ENCODE measurements at places on chromosomes 3 and 15. TPM values are rescaled to one million over a fixed set of nuclear protein-coding genes. Genes with fewer than 3 reads are reported as not detected.

Gene RASL12
- 0.17 TPM for total RNA-seq

Gene SECISBP2L
- 8.9 TPM for total RNA-seq

Gene FGD5
- 0.04 TPM for total RNA-seq

Gene C3orf85
- total RNA-seq: not detected

Gene TMCO5A
- total RNA-seq: not detected

Gene STAC
- 2.1 TPM for total RNA-seq

Gene HAUS2
- 21.8 TPM for total RNA-seq

Gene POLQ
- total RNA-seq: 6.7 TPM

Gene MYL3
- 0.16 TPM for total RNA-seq

Gene NPAP1
- total RNA-seq: not detected

Gene CLDN11
- total RNA-seq: 0.09 TPM

Gene SYNM
- total RNA-seq: 36.1 TPM

Gene KLF15
- 1.0 TPM for total RNA-seq

Gene CHST13
- total RNA-seq: 0.61 TPM

Gene PTH1R
- 1.4 TPM for total RNA-seq

Gene CASR
- not detected for total RNA-seq

Gene LINGO1
- total RNA-seq: 11.1 TPM

Gene CERS3
- not detected for total RNA-seq

Gene FANCD2OS
- total RNA-seq: not detected

Gene ANAPC13
- 50.6 TPM for total RNA-seq

Gene CPA3
- total RNA-seq: not detected

Gene CHRD
- 0.21 TPM for total RNA-seq

Gene APBA2
- total RNA-seq: 20.6 TPM

Gene ATP13A3
- total RNA-seq: 41.4 TPM

Gene ADGRG7
- not detected for total RNA-seq

Gene PPM1L
- 0.90 TPM for total RNA-seq

Gene GPR149
- not detected for total RNA-seq

Gene PP2D1
- total RNA-seq: not detected

Gene B3GNT5
- 29.2 TPM for total RNA-seq

Gene DHFR2
- total RNA-seq: 3.2 TPM

Gene SPATA12
- 0.32 TPM for total RNA-seq

Gene ETFA
- 240 TPM for total RNA-seq

Gene CPNE9
- total RNA-seq: not detected

Gene ASTE1
- 5.9 TPM for total RNA-seq

Gene NRG4
- total RNA-seq: 0.68 TPM

Gene XXYLT1
- total RNA-seq: 11.4 TPM

Gene MESP2
- 0.50 TPM for total RNA-seq

Gene SPTBN5
- total RNA-seq: 0.21 TPM

Gene PLA2G4D
- not detected for total RNA-seq

Gene TRPM1
- total RNA-seq: not detected

Gene SLC51A
- total RNA-seq: not detected

Gene PLA2G4E
- total RNA-seq: not detected

Gene EFCC1
- total RNA-seq: not detected

Gene CFAP20DC
- total RNA-seq: 2.1 TPM

Gene CLDN16
- 0.09 TPM for total RNA-seq

Gene CYP1A2
- total RNA-seq: not detected

Gene ROPN1
- total RNA-seq: not detected

Gene IQCF5
- not detected for total RNA-seq

Gene MUC13
- total RNA-seq: 7.7 TPM
